ENCODE measurements at places on chromosomes 2 and 18.

GRCh38 chr2:142142595-142142994 is 11.8 kb upstream of the LRP1B start:
- no peak for DNase-seq

- no peak for DNase-seq
Measured at GRCh38 chr2:46276642-46277041, 20.6 kb upstream of the EPAS1 start.

DNA sequence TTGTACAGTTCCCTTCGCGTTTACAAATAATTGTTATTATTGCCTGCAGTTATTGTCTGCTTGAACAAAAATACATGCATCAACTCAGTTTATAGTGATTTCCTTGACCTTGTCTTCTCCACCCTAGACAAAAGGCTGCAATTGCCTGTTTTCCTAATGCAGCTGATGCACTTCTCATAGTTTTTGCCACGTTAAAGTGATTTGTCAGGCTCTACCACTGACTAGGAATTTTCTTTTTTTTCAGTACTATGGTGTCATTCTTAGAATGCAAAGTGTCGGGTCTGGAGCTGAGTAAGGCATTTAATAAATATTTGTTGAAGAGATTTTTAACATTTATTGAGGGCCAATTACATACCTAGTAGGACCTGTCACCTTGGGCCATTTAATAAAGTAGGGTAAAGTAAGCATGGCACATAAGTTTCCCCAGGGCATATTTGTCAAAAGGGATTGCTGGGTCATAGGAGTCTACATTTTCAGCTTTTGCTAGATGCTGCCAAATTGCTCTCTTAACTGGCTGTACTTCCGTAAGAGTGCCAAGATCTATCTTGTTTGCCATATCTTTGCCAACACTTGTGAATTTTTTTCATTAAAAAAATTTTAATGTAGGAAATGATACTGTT is 24.1 kb downstream of the ACSL3 start:
- DNase-seq, result no peak

DNA sequence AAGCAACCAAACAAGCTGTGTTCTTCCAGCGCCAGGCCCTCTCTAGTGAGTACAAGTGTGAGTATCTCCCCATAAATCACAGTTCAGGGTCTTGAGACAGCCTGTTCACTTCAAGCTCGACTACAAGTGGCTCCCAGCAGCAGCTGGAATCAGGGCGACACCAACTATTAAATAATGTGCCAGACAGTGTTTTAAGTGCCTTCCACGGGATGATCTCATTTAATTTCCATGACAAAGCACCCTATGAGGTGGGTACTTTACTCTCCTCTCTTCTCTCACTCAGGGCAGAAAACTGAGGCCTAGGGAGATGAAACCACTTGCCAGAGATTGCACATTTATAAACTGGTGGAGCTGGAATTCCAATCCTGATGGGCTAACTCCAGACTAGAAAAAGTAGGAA is 2.6 kb upstream of the FAM136A start:
- DNase-seq, result no peak

GRCh38 chr2:238584617-238585016 is 157.9 kb downstream of the ASB1 start:
- DNase-seq, result no peak

DNA sequence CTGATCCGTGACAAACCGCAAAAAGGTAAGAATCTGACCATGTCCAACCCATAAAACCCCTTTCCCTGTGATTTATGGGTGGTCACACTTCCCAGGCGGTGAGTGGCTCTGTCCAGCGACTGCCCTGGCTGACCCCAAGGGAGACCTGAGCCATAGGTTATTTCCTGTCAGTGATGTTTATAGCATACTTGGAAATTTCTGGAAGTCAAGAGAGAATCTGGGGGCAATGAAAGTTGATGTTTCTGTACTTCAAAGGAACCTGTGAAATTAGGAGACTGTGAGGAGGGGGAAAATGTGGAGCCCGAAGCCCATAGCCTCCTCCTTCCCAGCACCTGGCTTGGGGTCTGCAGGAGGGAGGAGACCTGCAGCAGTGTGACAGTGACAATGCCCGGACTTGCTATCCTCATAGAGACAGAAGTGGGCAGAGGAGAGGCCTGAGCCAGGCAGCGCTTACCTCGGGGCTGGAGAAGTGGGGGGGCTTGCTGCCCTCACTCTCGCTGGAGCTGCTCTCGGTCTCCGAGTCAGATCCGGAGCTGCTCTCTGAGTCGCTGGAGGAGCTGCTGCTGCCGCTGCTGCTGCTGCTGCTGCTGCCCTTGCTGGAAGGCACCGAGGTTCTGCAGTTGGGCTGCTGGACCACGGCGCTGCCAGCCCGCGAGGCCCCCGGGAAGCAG is 111.3 kb upstream of the REV1 start:
- DNase-seq, result no peak

DNA sequence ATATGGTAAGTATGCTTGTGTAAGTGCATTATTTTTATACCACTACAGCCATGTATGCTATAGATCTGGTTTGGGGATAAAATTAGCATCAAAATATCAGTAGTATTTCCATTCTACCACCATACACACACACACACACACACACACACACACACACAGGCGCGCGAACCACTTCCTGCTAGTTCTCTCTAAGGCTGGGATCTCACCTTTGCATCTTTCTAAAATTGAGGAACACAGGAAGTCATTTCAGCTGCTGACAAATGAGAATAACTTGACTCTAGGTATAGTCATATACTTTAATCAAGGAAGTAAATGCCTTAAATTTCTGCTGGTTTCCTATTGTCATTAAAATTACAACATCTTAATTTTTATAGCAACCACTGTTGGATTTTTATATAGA is 72.5 kb downstream of the RBM43 start:
- no peak for DNase-seq

GRCh38 chr18:29928081-29928480 is 1114.5 kb downstream of the DSC3 start:
- no peak for DNase-seq

GRCh38 chr2:69634196-69634821 is 9.2 kb downstream of the AAK1 start:
- DNase-seq, result no peak

DNA sequence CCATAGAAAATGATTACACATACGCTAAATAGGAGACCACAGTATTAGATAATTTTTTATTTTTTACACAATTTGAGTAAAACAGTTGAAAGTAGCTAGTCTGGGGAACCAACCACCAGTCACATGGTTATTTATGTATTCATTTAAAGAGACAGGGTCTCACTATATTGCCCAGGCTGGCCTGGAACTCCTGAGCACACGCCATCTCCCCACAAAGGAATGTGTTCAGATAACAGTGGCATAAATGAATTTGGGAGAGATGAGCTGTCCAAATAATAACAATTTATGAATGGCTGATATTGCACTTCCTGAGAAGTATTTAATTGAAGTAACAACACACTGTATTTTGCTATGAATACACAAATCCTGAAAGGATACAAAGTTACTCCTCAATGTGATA is 39.7 kb downstream of the KIDINS220 start:
- no peak for DNase-seq

DNA sequence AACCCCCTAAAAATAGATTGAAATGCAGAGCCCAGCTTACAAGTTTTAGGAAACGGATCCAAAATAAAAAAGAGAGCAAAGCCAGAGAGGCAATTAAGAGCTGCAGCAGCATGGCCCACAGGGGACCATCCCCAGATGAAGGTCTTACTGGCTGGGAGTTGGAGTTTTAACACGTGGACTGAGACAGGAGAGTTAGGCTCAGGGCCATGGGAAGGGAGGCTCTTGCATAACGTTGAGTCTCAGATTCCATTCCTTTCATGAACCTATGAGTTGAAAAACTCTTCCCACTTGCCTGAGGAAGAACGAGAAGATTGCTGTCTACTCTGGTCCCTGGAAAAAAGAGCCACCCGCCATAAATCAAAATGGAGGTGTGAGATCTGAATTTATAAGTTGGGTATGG is 101.8 kb upstream of the NDUFV2 start:
- DNase-seq, result no peak

DNA sequence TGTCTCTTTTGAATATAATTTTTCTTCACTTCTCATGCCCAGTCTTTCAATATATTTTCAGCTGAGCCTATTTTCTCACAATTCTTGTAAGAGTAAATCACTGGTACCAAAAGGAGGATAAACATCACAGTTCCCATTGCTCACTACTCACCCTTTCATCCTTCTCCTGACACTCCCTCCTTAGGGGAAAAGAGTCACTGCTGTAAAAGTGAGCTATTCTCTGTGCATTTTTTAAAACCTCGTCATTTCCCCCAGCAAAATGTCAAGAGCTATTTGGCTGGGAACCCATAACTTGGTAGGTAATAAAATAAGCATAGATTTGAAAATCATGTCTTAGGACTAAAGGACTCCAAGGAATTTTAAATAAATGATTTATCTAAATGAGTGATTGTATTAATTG is 340.1 kb upstream of the GYPC start:
- DNase-seq, result no peak

DNA sequence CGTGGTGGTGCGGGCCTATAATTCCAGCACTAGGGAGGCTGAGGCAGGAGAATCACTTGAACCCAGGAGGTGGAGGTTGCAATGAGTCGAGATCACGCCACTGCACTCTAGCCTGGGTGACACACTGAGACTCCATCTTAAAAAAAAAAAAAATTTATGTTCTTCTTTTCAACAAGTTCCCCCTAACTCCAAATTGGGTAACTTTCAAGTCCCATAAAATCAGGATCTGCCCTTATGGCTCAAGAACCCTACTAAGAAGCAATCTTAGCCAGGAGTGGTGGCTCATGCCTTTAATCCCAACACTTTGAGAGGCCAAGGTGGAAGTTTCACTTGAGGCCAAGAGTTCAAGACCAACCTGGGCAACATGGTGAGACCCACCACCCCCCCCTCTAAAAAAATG is 30.3 kb upstream of the TLK1 start:
- no peak for DNase-seq

DNA sequence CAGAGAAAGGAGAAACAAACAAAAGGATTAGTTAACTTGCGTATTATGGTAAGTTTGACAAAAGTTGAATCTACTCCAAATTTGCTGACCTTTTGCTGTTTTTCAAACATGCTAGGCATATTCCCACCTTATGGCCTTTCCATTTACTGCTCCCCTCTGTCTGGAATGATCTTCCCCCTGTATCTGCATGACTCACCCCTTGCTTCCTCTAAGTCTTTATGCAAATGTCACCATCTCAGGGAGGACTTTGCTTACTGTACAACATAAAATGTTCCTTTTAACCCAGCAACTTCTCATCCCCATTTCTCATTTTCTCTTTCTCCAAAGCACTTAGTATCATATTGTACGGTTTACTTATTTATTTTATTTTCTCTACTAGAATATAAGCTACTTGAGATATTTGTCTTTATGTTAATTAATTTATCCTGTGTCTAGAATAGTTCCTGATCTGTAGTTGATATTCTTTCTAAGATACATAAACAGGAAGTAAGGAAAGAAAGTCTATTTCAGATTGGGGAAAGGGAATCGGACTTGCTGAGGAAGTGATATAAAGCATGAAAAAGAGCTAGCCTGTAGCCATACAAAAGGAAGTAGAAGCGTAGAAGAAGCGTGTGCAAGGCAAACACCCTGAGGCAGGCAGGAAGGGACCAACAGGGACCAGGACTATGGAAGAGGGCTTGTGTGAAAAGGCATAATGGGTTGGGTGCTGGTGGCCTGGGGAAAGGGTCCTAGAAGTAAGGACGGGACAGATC is 144.9 kb upstream of the ERBB4 start:
- DNase-seq, result peak; percentile 6

GRCh38 chr18:78978349-78979055 is 1.1 kb upstream of the SALL3 start:
- no peak for DNase-seq

GRCh38 chr2:10839813-10840212 is 27.2 kb upstream of the PDIA6 start:
- peak; percentile 17 for DNase-seq

GRCh38 chr2:173148520-173148919 is 72.9 kb downstream of the MAP3K20 start:
- no peak for DNase-seq

DNA sequence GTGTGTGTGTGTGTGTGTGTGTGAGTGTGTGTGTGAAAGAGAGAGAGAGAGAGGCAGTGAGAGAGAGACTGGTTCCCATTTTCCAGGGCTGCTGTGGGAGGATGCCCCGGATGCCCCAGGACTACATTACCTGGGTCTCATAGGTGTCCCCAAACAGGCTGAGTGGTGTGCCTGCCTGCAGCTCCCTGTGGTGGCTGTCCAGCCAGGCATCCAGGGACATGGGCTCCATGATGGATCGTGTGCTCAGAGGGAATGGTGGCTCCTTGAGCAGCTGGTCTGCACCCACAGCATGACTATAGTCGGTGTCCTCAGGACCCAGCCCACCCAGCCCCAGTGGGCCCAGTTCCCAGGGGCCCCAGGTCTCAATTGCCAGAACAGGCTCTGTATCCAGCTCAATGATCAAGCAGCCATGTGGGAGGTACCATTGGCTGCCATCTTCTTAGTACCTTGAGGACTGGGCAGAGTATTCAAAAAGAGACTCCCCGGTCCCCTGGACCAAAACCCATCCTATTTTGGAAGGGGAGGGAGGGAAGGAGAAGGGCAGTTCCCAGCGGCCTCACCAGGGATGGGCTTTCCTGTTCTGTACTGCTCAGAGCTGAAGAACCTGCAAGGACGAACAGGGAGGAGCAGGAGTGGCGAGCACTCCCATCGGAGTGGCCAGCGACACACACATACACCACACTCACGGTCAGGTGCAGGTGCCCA is 5.8 kb upstream of the OXER1 start:
- no peak for DNase-seq

DNA sequence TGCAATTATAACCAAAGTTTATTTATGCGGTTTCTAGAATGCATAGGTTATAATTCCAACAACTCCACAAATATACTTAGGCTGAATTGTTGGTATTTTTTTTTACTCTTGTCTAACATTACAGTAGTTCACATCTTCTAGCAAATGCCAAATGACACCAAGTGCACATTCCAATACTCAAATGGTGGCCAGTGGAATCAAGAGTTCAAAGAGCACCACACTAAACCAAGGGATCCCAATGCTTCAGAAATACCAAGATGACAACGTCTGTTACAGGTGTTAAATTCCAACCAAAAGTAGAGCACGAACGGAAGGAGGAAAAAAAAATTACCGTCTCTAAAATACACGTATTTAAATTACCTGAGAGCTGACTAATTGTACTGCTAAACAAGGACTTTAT is 136.2 kb downstream of the TMEM247 start:
- peak; percentile 13 for DNase-seq

GRCh38 chr2:65049010-65049639 is 7.1 kb upstream of the CEP68 start:
- DNase-seq, result no peak

Measured in Kasumi-1 (cell line).